Mesendoderm (in vitro differentiated cells): ENCODE measurements at places on chromosomes 13 and 19.
A peak's percentile ranks its signal among the peaks of the same experiment; 100 is the strongest.

GRCh38 chr13:79681069-79681468 lies 200.1 kb downstream of the NDFIP2 start:
- peak; percentile 34 for DNase-seq

DNA sequence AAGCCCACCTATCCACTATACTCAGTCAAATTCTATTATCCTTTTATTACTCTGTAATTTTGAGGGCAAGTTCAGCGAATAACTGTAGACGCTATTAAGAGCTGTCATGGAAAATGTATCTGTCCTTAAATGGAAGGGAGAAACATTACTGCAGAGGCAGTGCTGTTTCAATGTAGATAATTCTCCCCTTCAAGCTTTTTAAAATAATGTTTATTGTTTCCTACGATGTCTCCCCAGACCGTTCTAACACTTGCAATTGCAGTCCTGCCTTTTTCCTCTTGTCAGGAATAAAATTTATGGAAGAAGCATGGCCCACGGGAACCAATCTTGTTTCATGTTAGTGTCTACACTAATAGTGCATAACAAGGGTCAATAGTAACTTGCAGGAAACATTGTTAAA lies 159.5 kb downstream of the GPC6 start:
- DNase-seq = no peak

DNA sequence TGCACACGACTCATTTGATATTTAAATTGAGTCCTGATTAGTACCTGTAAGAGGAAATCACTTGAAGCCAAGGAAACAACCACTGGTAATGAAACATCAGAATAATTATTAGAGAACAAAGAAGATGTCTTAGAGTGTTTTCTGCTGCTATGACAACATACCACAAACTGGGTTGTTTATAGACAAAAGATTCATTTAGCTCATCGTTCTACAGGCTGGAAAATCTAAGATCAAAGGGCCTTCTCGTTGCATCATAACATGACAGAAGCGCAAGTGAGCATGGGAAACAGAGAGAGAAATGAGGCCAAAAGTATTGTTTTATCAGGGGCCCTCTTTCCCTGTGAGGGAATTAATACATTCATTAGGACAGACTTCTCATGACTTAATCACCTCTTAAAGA lies 1024.0 kb upstream of the PCDH9 start:
- no peak for DNase-seq

GRCh38 chr13:25177636-25178035 lies 5.5 kb upstream of the AMER2 start:
- DNase-seq = no peak

- DNase-seq = no peak
These were observed 402.3 kb upstream of the SLITRK6 start for GRCh38 chr13:86201477-86201876.
